Brain microvascular endothelial cell (primary cell): ENCODE measurements at places on chromosomes 3 and 15.

DNA sequence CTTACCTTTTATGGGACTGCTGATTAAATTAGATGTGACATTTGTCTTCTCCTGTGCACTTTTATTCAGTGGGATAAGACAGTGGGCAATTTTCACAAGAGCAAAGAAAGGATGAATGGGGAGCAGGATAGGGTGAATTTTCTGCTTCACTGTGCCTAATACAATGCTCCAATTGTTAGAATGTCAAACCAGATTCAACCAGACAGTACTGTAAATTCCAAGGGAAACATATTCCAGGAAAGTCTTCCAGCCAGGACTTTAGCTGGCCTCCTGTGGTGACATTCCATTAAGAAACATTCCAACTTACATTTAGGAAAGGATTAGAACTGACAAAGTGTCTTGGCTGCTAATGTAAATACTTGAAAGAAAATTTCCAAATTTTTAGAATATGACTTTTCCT lies 100.1 kb upstream of the PROK2 start:
- no peak for DNase-seq

DNA sequence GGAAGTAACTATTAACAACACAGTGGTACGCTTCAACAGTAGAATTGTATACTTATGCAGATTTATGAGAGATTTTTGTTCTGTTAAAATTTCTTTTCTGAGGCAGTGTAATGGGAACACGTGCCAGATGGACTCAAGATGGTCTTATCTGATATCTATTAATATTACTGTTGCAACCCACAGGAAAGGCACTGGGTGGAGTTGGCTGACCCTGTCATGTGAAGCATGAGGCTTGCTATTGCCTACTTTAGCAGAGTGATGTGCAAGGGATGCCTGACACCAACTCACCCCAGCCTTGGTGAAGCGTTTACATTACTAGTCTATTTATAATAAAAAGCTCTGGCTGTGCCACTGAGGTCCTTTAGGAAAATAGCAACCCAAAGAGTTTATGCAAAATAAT lies 19.8 kb upstream of the ARNT2 start:
- no peak for DNase-seq

- peak; percentile 4 for DNase-seq
These were observed 107.5 kb downstream of the SLC49A4 start for GRCh38 chr3:122902326-122902725.

GRCh38 chr3:127037418-127037841 lies 54.5 kb downstream of the PLXNA1 start:
- no peak for DNase-seq

GRCh38 chr3:32420126-32421038 lies 28.7 kb downstream of the CMTM7 start:
- peak; percentile 53 for DNase-seq

DNA sequence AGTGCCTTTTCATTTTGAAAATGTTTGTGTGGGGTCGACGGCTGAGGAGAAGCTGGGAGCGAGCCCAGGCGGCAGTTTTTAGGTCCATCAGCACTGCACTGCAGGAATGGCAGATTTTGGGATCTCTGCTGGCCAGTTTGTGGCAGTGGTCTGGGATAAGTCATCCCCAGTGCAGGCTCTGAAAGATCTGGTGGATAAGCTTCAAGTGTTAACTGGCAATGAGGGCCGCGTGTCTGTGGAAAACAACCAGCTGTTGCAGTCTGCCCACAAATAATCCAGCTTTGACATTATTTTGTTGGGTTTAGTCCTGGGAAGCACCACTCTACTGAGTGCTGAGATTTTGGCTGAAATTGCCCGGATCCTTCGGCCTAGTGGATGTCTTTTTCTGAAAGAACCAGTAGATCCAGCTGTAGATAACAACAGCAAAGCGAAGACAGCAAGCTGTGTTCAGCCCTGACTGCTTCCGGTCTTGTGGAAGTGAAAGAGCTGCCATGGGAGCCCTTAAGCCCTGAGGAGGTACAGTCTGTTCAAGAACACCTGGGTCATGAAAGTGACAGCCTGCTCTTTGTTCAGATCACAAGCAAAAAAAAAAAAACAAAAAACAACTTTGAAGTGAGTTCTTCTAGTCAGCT lies 13.1 kb upstream of the ANP32A start:
- DNase-seq = no peak

GRCh38 chr3:182740710-182741109 lies 52.6 kb upstream of the ATP11B start:
- DNase-seq = no peak

- DNase-seq = no peak
These were observed 534.1 kb upstream of the GRM7 start for GRCh38 chr3:6326771-6327170.

DNA sequence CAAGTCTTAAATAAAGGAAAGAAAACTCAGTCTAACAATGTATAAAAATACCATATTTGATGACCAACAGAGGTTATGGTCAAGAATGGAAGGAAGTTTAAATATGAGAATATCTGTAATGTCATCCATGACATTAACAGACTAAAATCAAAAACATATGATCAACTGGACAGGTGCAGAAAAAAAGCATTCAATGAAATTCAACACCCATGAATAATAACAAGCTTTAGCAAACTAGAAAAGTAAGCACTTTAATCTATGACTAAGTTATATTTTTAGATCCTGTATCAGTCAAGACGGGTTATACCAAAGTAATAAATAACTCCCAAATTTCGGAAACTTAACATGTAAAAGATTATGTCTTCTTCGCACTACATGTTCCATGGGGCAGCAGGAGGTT lies 61.8 kb downstream of the CFAP20DC start:
- no peak for DNase-seq

DNA sequence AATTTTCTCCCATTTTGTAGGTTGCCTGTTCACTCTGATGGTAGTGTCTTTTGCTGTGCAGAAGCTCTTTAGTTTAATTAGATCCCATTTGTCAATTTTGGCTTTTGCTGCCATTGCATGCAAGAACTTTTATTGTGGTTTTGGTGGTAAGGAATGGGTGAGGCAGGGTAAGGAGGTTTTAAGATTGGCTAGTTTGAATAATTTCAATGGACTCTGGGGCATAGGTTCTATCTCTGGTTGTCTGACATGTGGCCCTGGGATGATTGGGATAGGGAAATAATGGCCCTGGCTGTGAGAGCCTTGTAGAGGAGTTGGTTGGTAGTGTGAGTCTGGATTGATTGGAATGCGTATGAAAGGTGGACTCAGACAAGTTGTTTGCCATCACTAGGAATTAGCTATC lies 38.0 kb downstream of the SEC22A start:
- no peak for DNase-seq

DNA sequence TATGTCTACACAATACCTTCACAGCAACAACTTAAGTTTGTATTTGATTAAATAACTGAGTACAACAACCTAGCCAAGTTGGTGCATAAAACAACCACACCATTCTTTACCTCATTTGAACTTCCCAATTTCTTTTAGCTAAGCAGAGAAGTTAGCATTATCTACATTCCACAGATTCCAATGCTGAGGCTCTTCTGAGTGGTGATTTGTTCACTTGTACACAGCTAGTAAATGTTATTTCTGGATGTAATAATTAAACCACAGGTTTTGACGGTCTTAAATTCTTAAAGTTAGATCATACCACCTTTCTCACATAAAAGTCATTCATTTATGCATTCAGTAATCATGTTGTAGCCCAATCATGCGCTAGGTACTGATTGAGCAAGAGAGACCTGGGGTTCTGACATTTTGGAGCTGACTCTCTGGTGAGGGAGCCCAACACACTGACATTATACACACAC lies 102.5 kb downstream of the SST start:
- peak; percentile 52 for DNase-seq

GRCh38 chr3:68424796-68425460 lies 507.4 kb downstream of the TAFA4 start:
- no peak for DNase-seq

DNA sequence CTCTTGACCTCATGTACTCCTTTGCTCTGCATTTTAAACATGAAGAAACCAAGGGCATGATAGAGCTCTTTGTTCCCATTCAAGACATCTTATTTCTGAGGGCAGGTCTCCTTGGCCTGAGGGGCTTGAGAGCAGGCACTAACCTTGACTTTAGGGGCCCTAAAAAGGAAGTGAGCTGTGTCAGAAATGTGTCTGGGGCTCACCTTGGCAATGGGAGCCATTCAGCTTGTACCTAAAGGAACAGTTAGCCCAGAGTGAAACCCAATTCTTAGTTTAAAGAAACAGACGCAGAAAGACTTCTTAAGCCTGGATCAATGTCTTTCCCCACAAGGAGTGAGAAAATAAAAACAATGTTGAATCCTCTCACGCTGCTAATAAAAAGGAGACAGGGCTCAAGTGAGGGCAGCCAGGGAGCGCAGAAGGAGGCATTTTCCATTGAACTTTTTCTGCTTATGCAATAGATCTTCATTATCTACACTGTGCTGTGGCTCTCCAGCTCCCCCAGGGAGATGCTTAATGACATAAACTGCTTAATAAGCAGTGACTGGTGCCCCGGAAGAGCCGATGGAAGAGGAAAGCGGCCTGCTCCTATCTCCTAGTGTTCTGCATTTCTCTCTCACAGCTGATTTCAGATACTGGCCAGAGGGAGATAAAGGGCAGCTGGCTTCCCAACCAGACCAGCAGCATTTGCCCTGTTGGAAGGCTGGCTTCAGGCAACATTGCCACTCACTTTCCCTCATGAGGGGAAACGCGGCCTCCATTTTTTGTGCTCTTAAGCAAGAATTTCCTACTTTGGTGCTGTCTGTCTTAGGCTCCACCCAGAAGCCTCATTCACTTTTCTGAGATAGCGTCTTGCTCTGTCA lies 152.0 kb downstream of the OPA1 start:
- no peak for DNase-seq

- DNase-seq = no peak
These were observed 44.7 kb upstream of the CADPS start for GRCh38 chr3:62919784-62920465.

DNA sequence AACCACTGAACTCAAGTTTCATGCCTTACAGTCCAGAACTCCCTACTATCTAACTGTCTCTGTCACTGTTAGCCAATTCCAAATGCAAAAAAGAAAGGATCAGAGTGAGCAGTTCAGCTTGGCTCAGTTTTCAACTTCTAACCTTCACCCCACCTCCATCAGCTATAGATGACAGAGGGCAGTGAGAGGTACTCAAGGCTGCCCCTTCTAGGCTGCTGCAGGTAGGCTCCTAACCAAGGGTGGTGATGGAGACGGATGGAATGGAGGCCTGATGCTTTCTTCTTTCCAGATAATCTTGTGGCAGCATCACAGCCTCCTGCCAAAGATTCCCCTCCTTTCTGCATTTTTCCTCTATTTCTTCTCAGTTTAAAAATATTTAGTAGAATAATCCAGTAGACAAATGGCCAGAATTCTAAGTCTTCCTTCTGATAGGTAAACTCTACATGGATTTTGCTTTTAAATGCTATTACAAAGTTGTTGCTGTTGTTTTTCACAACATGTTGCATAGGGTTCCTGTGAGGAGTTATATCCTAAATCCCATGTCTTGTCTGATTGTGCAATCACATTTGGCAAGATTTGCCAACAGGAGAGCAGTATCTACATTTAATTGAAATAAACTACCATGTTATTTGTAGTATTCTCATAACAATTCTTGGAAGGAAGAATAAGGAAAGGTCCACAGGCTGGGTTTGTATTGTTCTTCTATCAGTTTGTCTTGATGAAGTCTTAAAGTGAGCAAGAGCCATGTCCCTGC lies 301.6 kb upstream of the TRIM42 start:
- no peak for DNase-seq

GRCh38 chr3:64825404-64826120 lies 137.8 kb upstream of the ADAMTS9 start:
- DNase-seq = no peak

GRCh38 chr15:77455696-77456321 lies 35.1 kb downstream of the HMG20A start:
- DNase-seq = peak; percentile 55

GRCh38 chr15:32957219-32957618 lies 237.3 kb downstream of the FMN1 start:
- DNase-seq = no peak

DNA sequence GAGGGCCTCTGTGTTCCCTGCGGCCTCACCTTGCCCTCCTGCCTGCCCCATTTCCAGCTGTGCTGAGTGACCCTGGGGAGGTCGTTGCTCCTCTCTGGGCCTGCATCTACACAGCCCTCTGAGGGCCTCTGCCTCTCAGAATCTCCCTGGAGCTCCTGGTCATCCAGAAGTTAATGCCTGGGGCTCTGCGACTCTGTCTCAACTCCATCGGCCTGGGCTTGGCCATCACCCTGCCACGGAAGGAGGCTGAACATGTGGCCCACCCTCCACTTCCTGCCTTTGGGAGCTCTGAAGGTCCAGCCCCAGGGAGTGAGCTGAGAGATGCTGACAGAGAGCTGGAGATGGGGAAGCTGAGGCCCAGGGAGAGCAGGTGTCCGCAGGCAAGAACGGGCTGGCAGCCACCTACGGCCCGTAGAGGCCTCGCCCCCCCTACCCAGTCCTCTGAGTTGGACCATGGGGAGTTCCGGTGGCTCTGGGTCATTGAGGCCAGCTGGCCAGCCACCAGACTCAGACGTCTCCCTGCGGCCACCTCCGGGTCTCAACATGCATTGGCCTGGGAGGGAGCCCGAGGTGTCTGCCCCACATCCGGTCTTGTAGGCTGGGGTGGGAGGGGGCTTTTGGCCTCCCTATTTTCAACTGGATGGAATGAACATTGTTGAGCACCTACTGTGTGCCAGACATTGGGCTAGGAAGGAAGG lies 34.2 kb downstream of the GRIP2 start:
- no peak for DNase-seq

DNA sequence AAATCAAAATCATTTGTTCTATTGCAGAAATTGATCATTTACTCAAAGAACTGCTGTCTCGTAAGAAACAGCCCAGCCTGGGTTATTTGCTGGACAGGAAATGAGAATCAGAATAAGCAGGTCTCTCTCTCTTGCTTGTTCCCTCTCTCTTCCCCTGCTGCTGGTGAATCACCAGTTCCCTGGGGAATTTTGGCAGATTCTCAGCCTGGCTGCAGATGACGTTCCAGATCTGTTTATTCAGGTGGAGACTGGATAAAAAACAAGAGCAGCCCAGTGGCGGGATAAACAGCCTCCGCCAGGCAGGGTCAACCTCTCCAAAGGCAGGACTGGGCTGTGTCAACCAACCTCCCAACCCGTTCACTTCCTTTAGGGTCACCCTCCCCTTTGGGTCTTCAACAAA lies 72.1 kb downstream of the LRIG1 start:
- peak; percentile 98 for DNase-seq

GRCh38 chr15:75651810-75652543 lies 4.3 kb downstream of the SNX33 start:
- no peak for DNase-seq

DNA sequence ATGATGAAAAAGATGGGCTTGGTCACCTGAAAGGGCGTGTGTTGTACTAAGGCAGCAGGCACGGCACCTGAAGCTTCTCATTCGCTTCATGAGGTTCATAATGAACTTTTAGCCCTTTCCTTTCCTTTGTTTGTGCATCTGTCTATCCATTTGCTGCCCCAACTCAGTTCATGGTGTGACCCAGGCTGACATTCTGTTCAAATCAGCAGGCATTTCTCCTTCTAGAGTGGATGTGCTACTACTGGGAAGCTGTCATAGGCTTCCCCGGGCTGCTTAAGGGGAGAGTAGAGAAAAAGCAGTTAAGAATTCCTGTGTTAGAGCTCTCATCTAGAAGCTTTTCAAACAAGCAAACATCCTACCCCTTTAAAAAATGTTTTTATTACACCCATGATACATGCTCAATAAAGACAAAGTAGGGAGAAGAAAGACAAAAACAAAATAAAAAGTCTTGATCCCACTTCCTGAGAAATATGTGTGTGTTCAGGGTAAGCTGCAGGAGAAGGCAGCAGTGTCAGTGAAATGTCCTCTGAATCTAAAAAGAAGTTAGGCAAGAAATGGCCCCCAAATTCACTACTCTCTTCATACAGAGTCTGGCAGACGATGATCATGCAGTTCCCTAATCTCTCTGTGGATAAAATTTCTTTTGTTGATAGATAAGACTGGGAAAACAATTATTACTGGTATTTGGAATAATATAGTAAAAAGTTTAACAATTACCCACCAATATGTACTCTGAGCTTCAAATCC lies 136.9 kb upstream of the PFN2 start:
- no peak for DNase-seq
